HCEC 1CT (cell line): ENCODE measurements at places on chromosomes 16 and 17.

- DNase-seq: peak; percentile 37
Observed at GRCh38 chr17:489758-490329, 137.2 kb upstream of the RPH3AL start.

DNA sequence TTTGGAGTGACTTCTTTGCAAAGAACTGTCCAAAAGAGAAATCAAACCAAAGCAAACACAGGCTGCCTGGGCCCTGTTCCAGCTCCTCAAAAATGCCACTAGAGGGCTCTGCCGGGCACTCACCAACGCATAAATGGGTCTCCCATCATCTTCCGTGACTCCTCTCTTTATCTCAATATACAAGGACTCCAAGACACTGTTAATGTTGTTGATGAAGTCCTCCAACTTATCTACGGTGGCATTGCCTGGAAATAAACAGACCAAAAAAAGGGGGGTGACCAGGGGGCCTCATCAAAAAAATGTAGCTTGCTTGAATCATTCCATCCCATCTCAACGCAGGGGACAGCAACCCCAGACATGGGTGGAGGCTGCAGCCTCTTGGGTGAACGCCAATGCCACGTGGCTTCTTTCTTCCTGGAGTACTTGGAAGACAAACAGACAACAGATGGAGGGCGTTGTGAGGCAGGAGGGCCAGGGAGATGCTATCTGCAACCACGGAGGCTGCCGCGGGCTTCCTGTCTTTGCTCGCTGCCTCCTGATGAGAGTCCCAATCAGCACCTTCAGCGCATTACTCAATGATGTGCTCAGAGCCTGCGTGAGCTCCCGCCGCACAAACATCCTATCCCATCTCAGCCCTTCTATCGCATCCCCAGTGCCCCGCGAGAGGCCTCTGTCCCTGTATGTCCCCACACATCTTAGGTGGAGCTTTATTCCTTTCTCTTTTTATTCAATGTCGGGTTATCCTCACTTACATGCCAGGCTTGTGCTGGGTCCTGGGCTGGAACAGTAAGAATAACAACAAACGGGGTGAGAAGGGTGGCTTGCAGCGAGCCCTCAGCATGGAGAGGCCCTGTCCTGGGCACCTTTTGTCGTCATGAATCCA lies 32.0 kb downstream of the KDM8 start:
- DNase-seq: peak; percentile 75

- no peak for DNase-seq
Observed at GRCh38 chr16:16041196-16041892, 91.9 kb downstream of the ABCC1 start.

GRCh38 chr17:73203135-73203787 lies 10.4 kb downstream of the COG1 start:
- no peak for DNase-seq

- DNase-seq: no peak
Observed at GRCh38 chr17:17957584-17957916, 14.7 kb downstream of the TOM1L2 start.

DNA sequence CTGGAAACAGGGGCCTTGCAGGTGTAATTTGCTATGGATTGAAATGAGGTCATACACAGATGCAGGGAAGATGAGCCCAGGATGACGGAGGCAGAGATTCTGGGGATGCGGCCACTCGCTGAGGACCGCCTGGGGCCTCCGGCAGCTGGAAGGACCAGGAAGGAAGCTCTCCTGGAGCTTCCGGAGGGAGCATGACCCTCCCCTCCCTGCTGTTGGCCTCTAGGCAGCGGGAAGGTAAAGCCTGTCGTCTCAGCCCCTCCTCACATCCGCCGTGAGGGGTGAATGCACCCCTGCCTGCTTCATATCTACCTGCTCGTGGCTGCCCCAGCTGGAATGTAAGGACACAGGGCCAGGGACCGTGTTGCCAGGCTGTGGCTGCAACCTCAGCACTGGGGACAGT lies 29.1 kb upstream of the ZNF469 start:
- no peak for DNase-seq

GRCh38 chr17:8072729-8073461 lies 14.6 kb downstream of the ALOX12B start:
- DNase-seq: no peak

GRCh38 chr16:2905988-2906387 lies 5.7 kb upstream of the FLYWCH1 start:
- no peak for DNase-seq

DNA sequence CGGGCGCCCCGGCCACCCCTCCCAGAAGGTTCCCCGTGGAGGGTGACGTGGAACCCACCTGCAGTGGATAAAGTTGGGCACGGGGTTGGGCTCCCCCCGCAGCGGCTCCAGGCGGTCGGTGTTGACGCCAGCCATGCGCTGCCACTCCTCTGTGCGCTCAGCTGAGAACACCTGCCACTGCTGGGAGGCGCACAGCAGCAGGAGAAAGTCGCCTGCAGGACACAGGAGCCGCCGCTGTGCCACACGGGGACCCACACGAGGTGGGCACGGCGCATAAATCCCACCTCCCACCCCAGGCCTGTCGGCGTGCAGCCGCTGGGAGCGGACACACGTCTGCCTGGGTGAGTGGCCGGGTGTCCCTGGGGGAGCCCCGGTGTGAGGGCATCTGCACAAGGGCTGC lies 20.7 kb downstream of the CTU2 start:
- DNase-seq: no peak

GRCh38 chr16:88550246-88550661 lies 19.9 kb upstream of the ZC3H18 start:
- DNase-seq: no peak

- DNase-seq: no peak
Observed at GRCh38 chr16:4684763-4685162, 8.6 kb upstream of the NUDT16L1 start.

DNA sequence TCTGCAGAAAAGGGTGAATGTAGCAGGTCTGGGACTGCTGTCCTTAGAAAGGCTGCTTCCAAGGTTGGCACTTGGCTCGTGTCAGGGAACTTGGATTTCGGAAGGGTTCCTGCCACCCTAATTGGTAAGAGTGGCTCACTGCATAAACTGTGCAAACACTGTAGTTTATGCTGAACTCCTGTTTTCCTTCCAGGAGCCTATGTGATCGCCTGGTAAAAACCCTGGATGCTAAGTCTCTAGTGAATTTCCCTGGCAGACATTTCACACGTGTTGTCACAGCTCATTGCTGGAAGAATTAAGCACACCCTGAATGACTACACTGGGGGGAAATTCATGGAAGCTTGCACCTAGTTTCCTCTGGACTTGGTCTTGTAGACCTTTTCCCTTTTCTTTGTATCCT lies 140.1 kb downstream of the SPECC1 start:
- no peak for DNase-seq

DNA sequence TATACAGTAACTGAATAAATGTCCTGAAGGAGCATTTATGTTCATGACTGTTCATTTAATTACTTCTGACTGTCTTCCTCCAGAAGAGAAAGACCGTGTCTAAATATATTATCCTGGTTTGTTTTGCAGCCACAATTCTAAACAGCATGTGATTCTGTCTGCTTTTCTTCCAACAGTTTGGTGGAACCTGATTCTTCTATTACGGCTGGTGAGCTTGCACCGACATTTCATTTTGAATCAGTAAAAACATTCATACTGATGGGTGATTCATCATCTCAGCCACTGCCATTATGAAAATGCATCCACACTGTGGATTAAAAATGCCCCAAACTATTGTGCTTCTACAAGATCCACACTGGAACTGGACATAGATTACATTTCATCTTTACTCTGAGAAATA lies 16.9 kb downstream of the KNOP1 start:
- DNase-seq: no peak

DNA sequence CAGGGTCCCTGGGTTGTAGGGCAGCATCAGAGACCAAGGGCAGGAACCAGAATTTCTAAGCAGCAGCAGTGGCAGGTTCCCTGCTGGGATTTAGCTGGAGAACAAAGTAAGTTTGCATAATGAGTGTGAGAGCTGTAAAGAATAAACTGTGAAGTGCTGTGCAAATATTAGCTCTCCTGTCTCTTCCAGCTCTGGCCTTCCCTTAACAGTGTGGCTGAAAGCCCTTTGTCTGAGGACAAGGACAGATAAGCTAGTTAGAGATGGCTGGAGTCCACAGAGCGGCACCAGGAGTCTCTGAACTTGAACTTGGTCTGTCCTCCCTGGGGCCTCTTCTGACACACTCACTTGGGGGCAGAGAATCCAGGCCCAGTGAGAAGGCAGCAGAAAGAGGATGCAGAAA lies 98.2 kb upstream of the WSCD1 start:
- DNase-seq: no peak

GRCh38 chr16:66562409-66562808 lies 3.8 kb upstream of the CMTM1 start:
- DNase-seq: no peak

GRCh38 chr17:32536736-32537643 lies 50.2 kb downstream of the CDK5R1 start:
- peak; percentile 83 for DNase-seq

DNA sequence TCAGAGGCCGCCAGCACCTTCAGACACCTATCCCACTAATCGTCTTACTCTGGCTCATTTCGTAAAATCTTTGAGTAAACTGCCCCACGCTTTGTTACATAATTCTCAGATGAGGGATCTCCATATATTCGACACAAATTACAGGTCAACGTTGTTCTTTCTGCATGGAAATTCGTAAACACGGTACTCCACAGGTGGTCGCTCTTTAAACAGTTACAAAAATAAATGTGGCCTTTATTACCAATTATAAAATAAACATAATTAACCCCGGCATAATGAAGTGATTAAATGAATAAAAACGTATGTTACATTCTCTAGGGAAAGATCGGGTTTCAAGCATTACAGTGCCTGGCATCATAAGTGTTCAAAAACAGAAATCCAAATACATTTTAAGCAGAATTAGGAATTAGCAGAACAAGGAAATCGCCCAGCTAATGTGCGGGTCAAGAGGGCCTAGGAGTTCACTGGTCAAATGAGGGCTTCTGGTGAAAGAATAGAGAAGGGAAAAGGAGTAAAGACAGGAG lies 943 bp upstream of the PIP4K2B start:
- no peak for DNase-seq

GRCh38 chr16:473046-474043 lies 47.9 kb downstream of the RAB11FIP3 start:
- DNase-seq: no peak

DNA sequence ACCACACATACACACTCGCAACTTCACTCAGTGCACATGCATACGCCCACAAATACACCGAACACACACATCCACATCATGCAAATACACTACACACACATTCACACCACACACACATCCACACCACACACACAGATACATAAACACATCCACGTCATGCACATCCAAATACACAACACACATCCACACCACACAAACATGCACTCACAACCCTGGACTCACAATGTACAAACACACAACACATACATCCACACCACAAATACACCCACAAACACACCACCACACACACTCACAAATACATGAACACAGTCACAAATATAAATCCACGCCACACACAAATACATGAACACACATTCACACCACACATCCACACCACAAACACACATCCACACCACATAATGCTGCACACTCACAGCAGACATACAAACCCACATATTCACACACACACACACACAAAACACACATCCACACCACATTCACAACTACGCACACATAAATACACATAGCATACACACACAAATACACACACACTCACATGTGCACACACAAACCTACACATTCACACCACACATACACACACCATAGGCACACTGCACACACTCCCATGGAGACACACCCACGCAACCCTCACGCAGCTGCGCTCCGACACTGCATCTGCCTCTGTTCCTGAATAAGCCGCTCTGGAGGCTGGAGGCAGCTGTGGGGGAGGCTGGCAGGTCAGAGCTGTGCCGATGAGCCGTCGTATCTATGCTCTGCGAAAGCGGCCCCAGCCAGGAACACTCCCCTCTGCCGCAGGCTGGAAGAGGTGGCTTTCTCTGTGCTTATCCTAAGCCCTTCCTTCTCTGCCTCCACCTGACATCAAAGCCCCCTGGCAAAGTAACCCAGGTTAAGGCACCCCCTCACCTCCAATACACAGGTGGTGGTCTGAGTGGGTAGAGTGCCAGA lies 141.8 kb downstream of the GRIN2A start:
- DNase-seq: no peak

GRCh38 chr17:412211-413015 lies 59.8 kb upstream of the RPH3AL start:
- DNase-seq: peak; percentile 55

- no peak for DNase-seq
Observed at GRCh38 chr16:78903237-78903636, 697.3 kb downstream of the MAF start.

GRCh38 chr17:40515011-40515410 lies 13.6 kb upstream of the TNS4 start:
- DNase-seq: no peak

DNA sequence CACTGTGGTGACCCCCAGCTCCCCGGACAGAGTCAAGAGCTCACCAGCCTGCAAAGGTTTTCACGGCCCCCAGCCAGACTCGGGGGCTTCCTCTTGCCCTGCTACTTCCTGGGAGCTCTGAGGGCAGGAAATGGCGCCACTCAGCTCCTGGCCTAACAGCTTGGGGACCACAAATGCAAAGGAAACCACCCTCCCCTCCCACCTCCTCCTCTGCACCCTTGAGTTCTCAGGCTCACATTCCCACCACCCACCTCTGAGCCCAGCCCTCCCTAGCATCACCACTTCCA lies 375 bp upstream of the SPN start:
- DNase-seq: no peak

DNA sequence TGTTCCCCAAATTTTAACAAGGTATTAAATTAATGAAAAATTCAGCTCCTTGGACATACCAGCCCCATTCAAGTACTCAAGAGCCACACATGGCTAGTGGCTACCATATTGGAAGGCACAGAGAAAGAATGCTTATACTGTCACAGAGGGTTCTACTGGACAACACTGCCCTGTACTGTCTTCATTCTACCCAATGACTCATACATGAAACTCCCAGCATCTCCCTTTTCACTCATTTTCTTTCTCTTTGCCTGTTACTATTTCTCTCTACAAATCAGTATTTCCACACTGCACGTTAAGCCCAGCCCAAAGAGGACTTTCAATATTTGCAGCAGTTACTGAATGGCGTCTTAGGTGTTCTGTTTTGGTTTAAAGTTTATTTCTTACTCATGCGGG lies 72.1 kb upstream of the RCVRN start:
- DNase-seq: no peak

DNA sequence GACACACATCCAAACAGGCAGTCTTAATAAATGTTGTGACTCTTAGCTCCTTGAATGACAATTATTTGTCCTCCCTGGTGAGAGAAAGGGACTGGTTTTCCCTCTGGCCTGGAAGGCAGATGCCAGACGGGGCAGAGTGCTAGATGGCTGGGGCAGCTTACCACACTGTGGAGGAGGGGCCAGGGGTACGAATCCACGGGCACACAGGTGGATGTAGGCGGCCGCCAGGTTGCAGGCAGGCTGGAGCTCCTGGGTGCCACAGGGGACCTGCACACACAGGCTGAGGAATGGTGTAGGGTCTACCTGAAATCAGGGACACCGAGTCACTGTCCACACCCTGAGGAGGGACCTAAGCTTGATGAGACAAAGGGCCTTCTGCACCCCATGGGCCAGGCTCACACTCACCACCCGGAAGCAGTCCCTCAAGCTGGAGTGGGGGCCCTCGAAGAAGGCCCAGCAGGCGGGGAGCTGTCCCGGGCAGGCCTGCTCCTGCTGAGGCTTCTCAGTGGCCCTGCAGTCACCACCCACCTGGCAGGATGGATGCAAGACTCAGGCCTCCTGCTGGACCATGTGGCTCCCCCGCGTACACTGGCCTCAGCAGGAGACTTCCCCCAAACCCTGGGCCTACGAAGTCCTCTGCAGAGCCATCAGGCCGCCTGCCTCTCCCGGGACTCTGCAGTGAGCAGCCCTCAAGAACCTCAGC lies 38.4 kb downstream of the RMI2 start:
- DNase-seq: no peak

GRCh38 chr16:87580855-87581261 lies 21.4 kb upstream of the JPH3 start:
- no peak for DNase-seq

GRCh38 chr16:53457670-53458069 lies 23.4 kb downstream of the RBL2 start:
- no peak for DNase-seq
